ENCODE measurements at places on chromosomes 5 and 9. TPM values are rescaled to one million over a fixed set of nuclear protein-coding genes. Genes with fewer than 3 reads are reported as not detected.

Gene PAX5
- total RNA-seq: 0.03 TPM

Gene INSL6
- total RNA-seq: not detected

Gene PNPLA7
- 7.4 TPM for total RNA-seq

Gene PHF24
- 1.3 TPM for total RNA-seq

Gene RASGRF2
- 4.3 TPM for total RNA-seq

Gene PCDHGB5
- total RNA-seq: 6.4 TPM

Gene OSTF1
- 35.2 TPM for total RNA-seq

Gene BHMT
- total RNA-seq: 0.44 TPM

Gene PCYOX1L
- 5.9 TPM for total RNA-seq

Gene ADGRD2
- total RNA-seq: not detected

Gene PROB1
- total RNA-seq: 24.8 TPM

Gene SLCO6A1
- total RNA-seq: not detected

Gene PCDHB9
- total RNA-seq: 1.7 TPM

Gene NTNG2
- 27.4 TPM for total RNA-seq

Gene PCDHA9
- total RNA-seq: not detected

Gene QRFP
- not detected for total RNA-seq

Gene MPDZ
- 65.7 TPM for total RNA-seq

Gene ST8SIA4
- total RNA-seq: 5.9 TPM

Gene TRMT10B
- 5.3 TPM for total RNA-seq

Gene MRPL36
- total RNA-seq: 48.1 TPM
